ENCODE measurements at places on chromosomes 1 and 21.
A peak's percentile ranks its signal among the peaks of the same experiment; 100 is the strongest.

GRCh38 chr1:81805537-81806431 lies 5.0 kb downstream of the ADGRL2 start:
- DNase-seq = no peak

GRCh38 chr21:45427331-45428271 lies 22.6 kb downstream of the COL18A1 start:
- no peak for DNase-seq

GRCh38 chr1:245622332-245623014 lies 467.7 kb downstream of the KIF26B start:
- no peak for DNase-seq

- DNase-seq = no peak
Observed at GRCh38 chr1:3409366-3410141, 44.9 kb upstream of the ARHGEF16 start.

DNA sequence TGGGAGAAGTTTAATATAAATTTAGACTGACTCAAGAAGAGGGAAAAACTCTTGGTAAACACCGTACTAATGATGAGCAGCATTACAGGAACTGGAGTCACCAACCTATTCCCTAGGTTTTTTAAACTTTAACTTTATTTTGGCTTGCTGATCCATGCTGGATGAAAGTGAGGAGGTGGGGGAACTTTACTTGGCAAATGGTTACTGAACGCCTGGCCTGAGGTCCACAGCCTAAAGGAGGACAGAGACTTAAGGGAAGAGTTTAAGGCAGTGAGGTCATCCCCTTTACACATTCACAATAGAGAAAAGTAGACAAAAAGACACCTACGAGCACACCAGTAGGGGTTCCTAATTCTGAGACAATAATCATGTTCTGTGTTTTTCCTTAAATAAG lies 25.6 kb upstream of the A3GALT2 start:
- DNase-seq = no peak

DNA sequence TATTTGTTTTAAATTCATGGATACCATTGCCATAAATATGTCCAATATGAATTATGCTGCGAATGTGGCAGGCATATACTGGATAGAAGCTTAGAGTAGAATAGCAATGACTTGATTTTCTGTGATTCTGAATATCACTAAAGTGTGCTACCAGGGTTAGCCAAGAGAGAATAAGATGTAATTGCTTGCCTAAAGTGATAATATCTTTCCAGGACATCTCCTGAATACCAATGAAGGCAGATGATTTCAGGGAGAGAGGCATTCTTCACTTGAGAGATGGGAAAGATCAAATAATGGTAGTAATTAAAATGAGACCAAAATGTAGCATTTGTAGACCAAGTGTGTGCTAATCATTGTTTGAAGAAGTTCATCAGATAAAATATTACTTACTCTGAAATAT lies 53.4 kb upstream of the KIAA1614 start:
- no peak for DNase-seq

DNA sequence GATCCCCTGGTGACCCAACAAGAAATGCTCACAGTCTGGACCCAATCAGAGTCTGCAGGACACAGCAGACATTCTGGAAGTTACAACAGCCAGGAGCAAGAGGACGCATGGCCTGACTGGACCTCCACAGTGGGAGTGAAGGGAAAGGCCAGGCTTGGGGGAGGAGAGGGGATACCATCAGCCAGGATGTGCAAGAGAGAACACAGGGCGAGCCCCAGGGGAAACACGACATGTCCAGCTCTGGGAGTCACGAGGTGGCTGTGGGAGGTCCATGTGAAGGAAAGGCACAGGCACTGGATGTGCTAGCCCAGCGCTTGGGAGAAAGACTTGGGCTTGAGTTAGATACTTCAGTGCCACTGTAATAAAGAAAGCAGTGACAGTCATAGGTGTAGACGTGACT lies 87.3 kb downstream of the HSF2BP start:
- no peak for DNase-seq

DNA sequence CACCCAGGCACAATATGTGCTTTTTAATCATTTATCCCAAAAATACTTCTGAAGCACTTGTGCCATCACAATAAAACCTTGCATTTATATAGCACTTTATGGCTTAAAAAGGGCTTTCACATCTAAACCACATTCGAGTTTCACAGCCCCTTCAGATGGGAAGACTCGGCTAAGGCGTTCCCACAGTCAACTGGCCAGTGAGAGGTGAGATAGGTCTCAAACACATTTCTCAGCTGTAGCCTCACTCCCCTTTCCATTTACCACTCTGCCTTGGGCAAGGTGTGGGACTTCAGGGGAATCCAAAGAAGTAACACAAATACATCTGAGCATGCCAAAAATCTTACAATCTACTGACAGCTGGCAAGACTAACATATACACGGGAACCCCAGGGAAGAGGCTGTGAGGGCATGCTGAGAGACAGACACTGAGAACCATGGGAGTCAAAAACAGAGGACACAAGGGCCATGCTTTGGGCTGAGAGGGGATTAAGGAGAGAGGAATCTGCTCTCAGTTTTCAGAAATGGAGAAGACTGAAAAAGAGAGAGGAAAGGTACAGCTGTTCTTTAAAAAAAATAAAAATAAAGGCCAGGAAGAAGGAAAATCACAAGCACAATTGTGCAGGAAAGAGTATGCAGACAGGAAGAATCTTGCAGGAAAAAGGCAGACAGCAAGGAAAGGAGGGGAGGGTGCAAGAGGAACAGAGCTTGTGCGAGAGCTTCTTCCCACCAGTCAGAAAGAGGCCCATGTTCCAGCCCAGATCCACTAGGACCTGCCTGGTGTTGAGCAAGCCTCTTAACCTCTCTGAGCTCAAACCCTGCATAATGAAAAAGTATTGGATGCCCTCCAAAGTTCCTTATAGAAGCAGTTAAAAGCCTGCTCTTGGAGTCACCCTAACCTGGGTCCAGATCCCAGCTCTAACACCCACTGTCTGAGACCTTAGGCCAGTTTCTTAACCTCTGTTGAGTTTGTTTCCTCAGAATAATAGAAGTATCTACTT lies 73.5 kb downstream of the JAK1 start:
- peak; percentile 13 for DNase-seq

- DNase-seq = no peak
Observed at GRCh38 chr1:195327361-195327760, 1280.9 kb downstream of the KCNT2 start.

GRCh38 chr1:109253803-109254620 lies 4.7 kb downstream of the CELSR2 start:
- DNase-seq = no peak

- no peak for DNase-seq
Observed at GRCh38 chr1:81224222-81224621, 576.5 kb upstream of the ADGRL2 start.

- no peak for DNase-seq
Observed at GRCh38 chr1:241263346-241263745, 93.7 kb downstream of the RGS7 start.

DNA sequence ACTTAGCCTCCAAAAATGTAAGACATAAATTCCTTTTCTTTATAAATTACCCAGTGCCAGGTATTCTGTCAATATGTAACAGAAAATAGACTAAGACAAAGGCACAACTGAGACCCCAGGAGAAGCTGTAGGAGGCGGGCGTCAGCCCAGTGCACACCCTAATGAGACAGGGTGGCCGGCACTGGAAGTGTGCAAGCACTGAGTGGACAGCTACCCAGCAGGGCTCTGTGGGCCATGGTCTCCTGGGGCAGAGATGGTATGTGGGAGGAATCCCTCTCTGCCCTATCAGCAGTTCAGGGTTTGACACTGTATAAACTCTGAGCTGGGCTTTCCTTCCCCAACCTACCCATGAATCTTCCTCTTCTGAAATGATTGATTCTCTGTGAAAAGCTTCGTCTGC lies 139.5 kb downstream of the GLIS1 start:
- DNase-seq = no peak

DNA sequence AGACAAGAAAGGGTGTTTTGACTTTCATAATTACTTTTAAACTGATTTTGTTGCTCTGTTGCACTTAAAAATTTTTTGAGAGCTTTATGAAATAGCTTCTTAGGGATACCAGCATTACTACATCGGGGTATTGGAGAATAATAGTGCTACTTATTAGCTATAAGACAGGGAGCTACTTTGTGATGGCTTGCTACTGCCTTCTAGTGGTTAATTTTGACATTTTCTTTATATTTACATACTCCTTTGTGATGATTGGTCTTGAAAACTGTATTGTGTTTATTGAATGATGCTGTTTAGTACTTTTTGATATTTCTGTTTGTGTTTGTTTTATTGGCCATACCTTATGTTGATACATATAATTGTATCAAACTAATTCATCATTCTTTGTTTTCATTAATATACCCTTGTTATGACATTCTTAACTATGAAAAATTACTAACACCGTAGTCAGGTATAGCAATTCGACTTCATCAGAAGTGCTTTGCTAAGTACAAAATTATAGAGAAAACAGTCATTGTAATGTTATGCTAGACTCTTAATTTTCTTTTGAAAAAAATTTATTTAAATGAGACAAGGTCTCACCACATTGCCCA lies 85.5 kb downstream of the CLIC4 start:
- DNase-seq = peak; percentile 50

DNA sequence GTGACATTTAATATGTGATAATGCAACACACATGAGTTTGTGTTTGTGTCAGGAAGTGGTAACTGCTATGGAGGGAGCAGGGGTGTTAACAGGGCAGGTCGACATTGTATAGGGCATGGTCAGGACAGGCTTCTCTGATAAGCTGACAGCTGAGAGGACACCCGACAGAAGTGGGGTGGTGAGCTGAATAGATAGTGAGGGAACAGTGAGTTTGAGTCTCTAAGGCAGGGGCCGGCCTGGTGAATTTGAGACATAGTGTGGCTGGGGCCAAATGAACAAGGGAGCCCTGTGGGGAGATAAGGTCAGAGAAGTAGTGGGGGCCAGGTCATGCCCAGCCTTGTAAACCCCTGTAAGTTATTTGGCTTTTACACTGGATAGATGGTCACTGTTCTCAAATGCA lies 217.4 kb upstream of the KIAA0040 start:
- DNase-seq = no peak

- DNase-seq = no peak
Observed at GRCh38 chr1:204081164-204081790, 8.4 kb downstream of the SOX13 start.

- DNase-seq = peak; percentile 78
Observed at GRCh38 chr1:109113590-109114341, at the start of gene ELAPOR1. Gene ELAPOR1 (plus strand): TSS chr1:109114115. CDS start chr1:109114184, 69 bp downstream.
